ENCODE measurements at places on chromosomes 5 and 9. TPM values are rescaled to one million over a fixed set of nuclear protein-coding genes. Genes with fewer than 3 reads are reported as not detected.

Gene GCNT4
- 1.8 TPM for total RNA-seq

Gene PDGFRB
- 48.3 TPM for total RNA-seq

DNA sequence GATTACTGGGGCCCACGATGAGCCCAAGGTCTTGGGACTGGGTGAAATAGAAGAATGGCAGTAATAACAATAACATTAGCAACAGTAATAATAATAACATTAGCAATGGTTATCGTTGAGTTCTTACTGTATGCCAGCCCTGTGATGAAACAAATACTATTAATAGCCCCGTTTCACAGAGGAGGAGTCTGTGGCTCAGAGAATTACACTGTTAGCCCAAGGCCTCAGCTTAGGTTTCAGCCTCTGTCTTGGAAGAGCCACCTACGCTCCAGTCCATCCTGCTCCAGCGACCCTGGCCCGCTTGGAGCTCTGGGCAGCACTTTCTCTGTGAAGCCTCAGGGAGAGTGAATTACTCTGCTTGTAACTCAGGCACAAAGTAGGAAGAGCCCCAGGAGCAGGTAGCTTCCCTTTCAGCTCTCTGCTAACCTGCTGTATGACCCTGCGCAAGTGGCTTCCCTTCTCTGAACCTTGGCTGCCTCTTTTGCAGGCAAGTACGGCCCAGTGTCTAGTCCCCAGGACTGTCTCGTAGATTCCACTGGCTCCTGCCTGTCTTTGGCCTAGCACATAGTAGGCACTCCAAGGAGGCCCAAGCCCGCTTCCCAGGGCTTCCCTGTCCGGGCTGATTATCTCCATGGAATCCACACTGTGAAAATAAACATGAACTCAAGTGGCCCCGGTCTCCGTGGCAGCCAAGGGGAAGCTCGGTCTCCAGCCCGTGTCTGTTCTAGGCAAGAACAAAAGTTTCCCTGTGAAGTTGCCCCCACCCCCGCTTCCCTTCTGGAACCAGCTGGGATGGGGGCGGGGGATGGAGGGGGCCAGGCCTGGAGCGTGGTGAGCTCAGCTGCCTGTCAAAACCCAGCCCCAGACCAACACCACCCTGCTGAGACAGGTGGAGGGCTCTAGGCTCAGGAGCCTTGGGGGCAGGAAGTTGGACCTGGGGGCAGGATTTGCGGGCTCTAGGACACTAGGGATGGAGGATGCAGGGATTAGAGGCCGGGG, 26.2 kb upstream of the LMX1B start:
- no peaks in the 10 kb centered on the region for H3K27me3 ChIP-seq
- H3K4me3 ChIP-seq, result no peak overlapping the region
- no peak overlapping the region for H3K27ac ChIP-seq
- H3K4me1 ChIP-seq, result peaks cover 7% of the 10 kb centered on the region

DNA sequence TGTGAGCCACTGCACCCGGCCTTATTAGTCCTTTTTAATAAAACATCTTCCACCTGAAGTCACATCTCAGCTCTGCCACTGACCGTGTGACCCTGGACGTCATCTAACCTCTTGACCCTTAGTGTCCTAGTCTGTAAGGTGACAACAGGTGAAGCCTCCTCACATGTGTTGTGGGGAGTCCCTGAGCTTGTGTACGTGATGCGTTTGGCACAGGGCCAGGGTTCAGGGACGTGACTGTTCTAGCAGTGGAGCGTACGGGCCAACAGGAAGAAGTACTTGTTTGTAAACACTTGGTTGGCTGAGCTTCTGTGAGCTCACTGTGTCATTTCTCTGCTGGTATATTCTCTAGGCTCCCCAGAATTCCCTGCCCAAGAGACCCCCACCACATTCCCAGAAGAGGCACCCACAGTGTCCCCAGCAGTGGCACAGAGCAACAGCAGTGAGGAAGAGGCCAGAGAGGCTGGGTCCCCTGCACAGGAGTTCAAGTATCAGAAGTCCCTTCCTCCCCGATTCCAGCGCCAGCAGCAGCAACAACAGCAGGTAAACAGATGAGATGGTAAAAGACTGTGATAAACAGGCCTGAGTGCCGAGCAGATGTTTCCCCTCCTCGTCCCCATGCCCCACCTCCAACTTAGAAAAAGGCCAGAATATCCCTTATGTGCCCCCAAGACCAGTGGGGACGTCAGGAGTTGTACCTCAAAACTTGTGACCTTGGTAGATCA, 35.3 kb upstream of the POMT1 start:
- H3K36me3 ChIP-seq, result peaks cover 68% of the 10 kb centered on the region
- H3K27me3 ChIP-seq, result no peaks in the 10 kb centered on the region
- H3K4me1 ChIP-seq, result no peaks in the 10 kb centered on the region
- no peak for DNase-seq

- no peak overlapping the region for H3K4me3 ChIP-seq
- no peaks in the 10 kb centered on the region for H3K4me1 ChIP-seq
- no peak for DNase-seq
- H3K27me3 ChIP-seq, result no peaks in the 10 kb centered on the region
- H3K36me3 ChIP-seq, result no peaks in the 10 kb centered on the region
- H3K27ac ChIP-seq, result no peak overlapping the region
Measured at GRCh38 chr9:90331826-90332575, 310.6 kb downstream of the DIRAS2 start.

All from esophagus squamous epithelium (tissue), 5 donors.